SW 1271 (cell line): ENCODE measurements at places on chromosomes 11 and 22.

- no peak for DNase-seq
These were observed 110.4 kb upstream of the TIMP3 start for GRCh38 chr22:32691101-32691500.

DNA sequence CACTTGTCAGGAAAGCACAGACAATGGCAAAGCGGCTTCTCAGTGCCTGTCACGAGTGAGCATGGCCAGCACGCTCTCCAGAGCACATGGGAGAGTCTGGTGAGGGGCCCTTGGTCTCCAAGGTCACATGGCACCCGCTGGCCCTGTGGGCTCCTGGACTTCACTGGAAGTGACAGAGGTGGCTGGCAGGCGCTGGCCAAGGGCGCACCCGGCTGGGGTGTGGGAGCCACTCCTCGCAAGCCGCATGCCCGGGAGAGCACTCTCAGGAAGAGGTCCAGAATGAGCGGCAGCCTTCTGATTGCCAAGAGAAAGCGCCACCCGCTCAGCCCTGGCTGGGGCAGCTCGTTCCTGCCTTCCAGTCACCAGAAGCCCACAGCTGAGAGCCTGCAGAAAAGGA, 17.1 kb upstream of the MOB2 start:
- no peak for DNase-seq

GRCh38 chr11:12598330-12599256, 75.6 kb upstream of the TEAD1 start:
- DNase-seq, result no peak

DNA sequence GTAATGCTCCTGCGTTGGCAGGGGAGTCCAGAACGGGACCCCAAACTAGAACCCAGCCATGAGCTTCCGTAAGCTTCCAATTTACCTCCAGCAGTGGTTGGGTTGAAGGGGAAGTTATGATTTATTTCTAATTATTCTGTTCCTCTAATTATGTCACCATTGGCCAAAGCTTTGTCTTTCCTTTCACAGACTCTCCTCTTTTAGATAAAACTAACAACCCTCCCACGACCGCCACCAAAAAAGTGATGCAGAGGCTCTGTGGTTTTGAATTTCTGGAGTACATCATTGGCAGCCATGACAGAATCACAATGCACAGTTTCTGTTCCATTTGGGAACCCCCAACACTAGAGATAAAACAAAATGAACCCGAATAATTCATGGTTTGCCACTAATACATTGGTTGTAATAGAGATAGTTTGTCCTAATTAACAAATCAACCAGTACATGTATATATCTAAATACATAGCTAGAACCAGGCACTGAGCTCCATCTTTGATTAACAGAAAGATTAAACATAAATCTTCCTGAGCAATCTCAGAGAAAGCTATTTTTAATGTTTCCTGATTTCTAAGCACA, 64.3 kb downstream of the ETS1 start:
- no peak for DNase-seq

GRCh38 chr11:12066056-12066798, 44.2 kb upstream of the MICAL2 start:
- DNase-seq, result peak; percentile 90

DNA sequence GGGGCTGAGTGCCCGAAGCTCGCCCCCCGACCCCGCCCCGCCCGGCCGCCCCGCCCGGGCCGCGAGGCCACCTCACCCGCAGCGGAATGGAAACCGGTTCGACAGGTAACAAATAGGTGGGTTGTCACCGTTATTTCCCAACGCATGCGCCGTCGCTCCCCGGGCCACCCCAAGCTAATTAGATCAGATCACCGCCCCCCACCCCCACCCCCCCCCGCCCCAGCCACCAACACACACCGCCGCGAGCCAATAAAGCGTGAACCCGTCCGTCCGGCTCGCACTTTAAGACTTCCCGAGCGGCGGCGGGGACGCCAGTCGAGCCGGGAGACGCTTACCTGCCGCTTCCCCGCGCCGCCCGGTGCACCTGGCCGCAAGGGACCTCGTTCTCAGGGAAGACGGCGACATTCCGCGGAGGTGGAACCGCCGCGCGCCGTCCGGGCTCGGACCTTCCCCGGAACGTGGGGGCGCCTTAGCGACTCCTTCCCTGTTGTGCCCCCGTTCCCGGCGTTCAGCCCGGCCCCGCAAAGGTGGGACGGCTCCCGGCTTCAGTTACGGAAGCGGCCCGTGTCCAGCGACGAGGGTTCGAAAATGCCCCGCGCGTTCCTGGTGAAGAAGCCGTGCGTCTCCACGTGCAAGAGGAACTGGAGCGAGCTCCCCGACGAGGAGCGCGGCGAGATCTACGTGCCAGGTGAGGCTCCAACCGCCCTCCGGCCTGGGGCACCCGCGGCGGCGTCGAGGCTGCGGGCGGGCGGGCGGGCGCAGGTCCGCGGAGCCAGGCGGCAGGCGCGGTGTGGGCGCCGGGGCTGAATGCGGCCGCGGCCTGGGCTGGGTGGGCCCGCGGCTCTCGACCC, at the start of gene OVOL1:
TSS of gene OVOL1 (plus strand) at position 278 of the 851 bp plus-strand sequence. CDS start at position 589, 311 bp downstream.
- no peak for DNase-seq

GRCh38 chr11:79025622-79026021, 415.2 kb downstream of the TENM4 start:
- DNase-seq, result no peak

DNA sequence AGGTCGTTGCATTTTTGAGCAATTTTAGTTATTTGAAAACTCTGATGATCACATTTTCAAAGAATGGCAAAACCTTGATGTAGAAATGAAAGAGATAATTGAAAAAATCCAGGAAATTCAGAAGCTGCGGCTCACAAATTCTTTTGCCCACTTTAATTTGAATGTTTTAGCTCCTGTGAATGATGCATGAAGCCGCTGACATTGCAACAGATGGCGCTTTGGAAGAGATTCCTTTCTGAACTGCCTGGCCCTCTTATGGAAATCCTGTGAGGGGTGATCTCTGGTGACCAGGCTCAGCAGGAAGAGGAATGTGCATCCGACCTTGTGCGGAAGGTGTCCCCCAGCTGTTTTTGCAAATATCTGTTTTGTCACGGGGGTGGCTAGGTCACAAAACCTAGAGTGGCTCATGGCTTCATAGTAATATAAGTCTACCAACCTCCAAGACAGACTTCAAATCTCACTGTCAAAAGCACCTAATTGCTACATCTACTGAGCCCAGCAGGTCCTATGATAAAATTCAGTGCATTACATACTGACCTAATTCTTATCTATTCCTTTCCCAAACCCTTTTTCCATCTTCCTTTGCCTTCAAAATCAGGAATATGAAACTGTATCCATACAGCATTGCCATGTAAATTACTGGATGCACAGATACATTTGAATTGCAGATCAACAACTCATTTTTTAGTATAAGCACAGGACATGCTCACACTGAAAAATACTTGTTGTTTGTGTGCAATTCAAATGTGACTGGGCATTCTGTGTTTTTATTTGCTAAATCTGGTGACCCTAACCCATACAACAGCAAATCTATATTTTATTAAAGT, 412.7 kb downstream of the ETS1 start:
- DNase-seq, result peak; percentile 78

- DNase-seq, result no peak
These were observed 1.5 kb downstream of the DBX1 start for GRCh38 chr11:20158597-20159257.

GRCh38 chr22:40147388-40148176, 30.1 kb upstream of the TNRC6B start:
- DNase-seq, result no peak

DNA sequence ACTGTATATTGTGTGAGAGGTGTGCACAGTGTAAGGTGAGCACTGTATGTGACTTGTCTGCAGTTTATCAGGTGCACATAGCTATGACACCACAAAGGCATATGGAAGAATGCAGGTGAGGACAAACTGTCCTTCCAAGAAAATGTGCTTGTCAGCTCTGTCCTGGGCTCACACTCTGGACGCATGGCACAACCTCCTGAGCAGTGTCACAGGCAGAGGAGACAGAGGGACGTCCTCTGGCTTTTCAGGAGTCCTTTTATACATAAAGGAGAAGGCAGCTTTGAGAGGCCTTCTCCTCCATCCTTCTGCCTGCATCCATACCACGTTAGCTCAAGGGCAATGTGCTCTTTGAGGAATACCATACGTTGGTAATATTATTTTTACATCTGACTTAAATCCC, 7.5 kb upstream of the MYOD1 start:
- no peak for DNase-seq

- no peak for DNase-seq
These were observed 238.0 kb upstream of the NARS2 start for GRCh38 chr11:78812513-78813293.

DNA sequence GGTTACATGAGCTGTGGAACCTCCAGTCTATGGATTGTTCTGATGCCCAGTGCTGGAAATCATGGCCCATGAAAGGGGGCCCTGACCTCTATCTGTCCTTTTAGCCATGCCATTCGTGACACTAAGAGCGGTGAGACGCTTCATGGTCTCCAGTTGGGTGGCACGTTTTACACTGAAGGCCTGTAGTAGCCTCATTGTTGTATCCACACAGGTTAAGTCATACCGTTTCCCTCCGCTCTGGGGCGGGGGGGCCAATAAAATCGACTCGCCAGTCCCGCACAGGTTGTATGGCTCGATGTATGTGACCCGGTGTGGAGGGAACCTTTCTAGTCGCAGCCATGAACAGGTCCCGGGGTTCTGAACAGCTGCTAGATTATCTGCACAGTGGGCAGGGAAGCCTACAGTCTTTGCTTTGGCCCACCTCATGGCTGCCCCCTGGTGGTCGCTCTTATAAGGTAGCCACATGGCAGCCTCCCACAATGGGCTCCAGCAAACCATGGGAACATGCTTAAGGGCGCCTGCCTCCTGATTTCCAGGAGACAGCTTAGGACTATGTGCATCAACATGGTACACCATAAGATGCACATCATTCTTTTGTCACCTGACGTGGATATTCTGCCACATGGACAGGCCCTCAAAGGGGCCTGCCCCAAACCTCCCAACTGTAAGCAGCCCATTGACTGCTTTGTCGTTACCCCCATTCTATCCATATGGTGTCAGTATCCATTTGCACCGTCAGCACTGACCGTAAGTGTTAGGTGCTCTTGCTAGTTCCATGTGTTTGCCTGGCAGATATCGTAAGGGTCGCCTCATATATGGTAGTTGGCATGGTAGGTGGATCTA, 19.7 kb upstream of the APOL3 start:
- no peak for DNase-seq

GRCh38 chr11:93652679-93653078, 8.8 kb upstream of the CEP295 start:
- no peak for DNase-seq
